ENCODE measurements at places on chromosomes 2 and 18.

DNA sequence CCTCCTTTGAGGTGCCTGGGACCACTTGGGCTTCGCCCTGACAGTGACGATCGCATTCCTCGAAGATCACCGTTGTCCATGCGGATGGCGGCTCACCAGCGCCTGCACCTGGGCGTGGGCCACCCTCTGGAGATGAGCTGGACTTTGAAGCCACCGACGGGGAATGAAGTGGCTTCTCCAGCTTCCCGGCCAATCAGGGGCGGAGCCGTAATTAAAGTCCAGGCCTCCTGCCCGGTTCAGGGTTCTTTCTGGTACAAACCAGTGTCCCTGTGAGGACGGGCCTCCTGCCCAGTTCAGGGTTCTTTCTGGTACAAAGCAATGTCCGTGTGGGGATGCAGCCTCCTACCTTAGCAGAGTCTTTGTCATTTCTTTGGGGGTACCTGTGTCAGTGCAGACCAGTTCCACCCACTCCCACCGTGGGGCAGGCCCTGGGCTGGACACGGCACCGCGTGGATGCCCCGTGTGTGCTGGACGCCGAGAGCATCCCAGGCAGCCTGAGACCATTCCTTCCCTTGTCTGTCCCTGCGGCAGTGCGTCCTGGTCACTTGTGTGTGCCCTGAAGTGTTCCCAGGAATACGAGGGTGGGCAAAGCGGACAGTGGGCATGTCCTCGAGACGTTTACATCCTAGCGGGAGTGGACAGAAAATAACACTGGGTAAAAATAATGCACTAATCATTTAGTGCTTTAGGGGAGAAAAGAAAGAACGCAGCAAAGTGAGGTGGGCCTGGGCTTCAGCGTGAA lies 55.0 kb downstream of the KCNG2 start:
- no peak for DNase-seq

GRCh38 chr2:30656079-30656478 lies 151.2 kb downstream of the CAPN13 start:
- DNase-seq, result no peak

- DNase-seq, result no peak
Measured at GRCh38 chr2:3170792-3171455, 206.7 kb downstream of the EIPR1 start.

- DNase-seq, result no peak
Measured at GRCh38 chr2:22290302-22290701, 1094.7 kb upstream of the KLHL29 start.

- DNase-seq, result no peak
Measured at GRCh38 chr18:59892123-59892522, 7.7 kb upstream of the PMAIP1 start.

GRCh38 chr2:226726546-226726945 lies 73.1 kb downstream of the IRS1 start:
- no peak for DNase-seq

- DNase-seq, result no peak
Measured at GRCh38 chr2:135149251-135149650, 97.2 kb downstream of the RAB3GAP1 start.

DNA sequence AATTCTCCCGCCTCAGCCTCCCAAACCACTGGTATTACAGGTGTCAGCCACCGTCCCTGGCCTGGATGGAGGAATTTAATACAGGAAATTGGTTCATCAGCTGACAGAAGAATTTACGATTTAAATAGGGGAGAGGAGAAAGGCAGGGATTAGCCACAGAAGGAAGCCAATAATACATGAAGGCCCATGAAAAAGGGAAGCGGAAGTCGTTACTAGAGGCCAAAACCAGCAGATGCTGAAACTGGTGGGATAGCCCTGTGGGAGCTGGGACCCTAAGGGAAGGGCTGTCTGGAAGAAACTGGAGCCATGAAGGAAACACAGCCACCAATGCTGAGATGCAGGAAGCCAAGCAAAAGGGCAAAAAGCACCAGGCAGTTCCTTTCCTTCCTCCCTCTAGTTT lies 163.7 kb upstream of the RMP24 start:
- no peak for DNase-seq

All from vagina (tissue), 2 donors.